ENCODE measurements at places on chromosomes 5 and 9.

- DNase-seq = no peak
These were observed 4.8 kb downstream of the FOXE1 start for GRCh38 chr9:97857606-97858392.

GRCh38 chr9:14344053-14344524, 30.1 kb upstream of the NFIB start:
- no peak for DNase-seq

GRCh38 chr9:70315389-70315788, 56.6 kb downstream of the SMC5 start:
- no peak for DNase-seq

- no peak for DNase-seq
These were observed 584 bp downstream of the LMAN2 start for GRCh38 chr5:177350776-177351391.

GRCh38 chr9:121887553-121888437, 205.3 kb downstream of the TTLL11 start:
- DNase-seq = no peak

- DNase-seq = no peak
These were observed 11.9 kb downstream of the BASP1 start for GRCh38 chr5:17229313-17229712.

DNA sequence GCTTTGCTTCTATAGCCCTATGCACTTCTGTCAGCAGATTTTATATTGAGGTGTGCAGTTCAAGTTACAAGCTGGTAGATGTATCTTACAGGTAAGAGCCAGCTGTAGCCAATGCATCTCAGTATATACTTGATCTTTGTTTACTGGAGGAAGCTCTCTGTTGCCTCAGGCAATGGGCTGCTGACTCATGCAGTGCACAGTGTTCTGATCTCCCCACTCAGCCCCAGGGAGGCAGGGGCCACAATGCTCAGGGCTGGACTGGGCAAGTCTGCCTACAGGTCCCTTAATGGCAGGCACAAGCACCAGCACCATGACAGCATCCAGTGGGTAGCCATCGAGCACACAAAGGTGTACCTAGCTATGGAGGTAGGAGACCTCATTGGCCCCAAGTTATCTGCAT, 178.8 kb upstream of the CDH10 start:
- no peak for DNase-seq

- DNase-seq = no peak
These were observed 115.4 kb downstream of the DENND1A start for GRCh38 chr9:123814496-123814895.

- no peak for DNase-seq
These were observed 62.1 kb upstream of the NUDT12 start for GRCh38 chr5:103624675-103625074.

DNA sequence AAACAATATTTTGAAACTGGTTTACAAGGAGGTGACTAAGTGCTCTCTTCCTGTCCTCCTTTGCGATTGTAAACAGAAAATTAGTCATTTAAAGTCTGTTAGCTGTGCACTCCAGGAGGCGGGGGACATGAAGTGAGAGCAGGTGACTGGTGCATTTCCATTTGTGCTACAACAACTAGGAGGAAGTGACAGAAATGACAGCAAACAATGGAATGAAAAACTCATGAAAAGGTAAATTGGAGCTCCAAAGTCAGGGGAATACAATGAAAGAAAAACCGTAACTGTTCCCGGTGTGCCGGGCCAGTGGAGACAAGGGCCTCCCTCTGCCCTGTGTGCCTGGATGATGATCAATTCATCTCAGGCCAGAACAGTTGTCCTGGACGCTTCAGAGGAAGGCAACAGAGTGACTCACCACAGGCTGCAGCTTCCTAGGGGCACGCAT, 439.9 kb downstream of the GADD45G start:
- DNase-seq = no peak

DNA sequence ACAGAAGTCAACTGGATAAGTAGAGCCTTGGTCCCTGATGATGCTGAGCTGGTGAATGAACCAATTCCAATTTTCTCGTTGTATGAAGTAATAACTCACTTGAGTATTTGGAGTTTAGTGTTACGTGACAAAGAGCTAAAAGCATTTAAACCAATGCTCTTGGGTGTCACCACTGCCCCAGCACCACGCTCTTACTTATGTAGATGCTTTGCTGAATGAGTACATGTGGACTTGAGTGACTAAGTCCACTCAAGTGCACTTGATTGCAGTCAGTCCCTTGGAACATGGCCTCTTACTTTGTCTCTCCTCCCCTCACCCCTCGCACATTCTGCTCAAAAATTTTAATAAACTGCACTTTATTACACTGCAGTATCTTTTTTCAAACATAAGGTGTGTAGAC, 184.0 kb downstream of the MAN2A1 start:
- no peak for DNase-seq

All from SK-N-DZ (cell line).